ENCODE measurements at places on chromosomes 16 and 17.

- no peak for DNase-seq
These were observed 30.0 kb downstream of the APPBP2 start for GRCh38 chr17:60496041-60496440.

- no peak for DNase-seq
These were observed 66.4 kb downstream of the NXN start for GRCh38 chr17:913207-913606.

DNA sequence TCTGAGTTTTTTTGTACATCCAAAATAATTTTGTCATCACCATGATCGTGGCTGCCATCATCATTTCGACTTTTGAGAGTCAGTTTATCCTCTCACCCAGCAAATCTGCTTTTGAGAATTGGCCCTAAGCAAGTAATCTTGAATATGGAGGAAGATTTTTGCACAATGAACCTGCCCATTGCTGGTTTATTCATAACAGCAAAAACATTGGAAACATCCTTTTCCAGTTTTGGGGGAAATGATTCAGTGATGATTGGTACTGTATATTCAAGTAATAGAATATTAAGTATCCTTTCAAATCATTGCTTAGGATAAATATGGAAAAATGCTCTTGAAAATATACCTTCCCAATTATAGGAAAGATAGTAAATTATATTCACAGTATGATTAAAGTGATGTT, 53.1 kb downstream of the PRKCA start:
- no peak for DNase-seq

DNA sequence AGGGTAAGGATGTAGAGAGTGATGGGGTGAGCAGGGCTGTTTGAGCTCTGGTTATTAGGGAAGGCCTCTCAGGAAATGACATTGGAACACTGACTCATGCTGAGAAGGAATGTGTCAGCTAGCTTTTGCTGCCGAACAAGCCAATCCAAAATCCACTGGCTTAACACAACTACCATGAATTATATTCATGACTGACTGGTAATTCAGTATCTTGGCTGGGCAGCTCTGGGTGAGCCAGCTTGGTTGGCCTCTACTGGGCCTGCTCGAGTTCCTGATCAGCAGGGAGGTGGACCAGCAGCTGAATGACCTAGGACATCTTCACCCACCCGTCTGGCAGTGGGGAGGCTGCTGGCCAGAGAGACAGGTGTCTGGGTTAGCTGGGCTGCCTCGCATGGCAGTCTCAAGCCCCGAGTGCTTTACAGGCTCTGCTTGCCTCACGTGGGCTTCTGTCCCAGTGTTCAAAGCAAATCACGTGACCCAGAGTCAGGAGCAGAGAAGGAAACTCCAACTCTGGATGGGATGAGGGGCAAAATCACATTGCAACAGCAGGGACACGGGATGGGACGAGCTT, 209.4 kb downstream of the KATNIP start:
- DNase-seq = no peak

DNA sequence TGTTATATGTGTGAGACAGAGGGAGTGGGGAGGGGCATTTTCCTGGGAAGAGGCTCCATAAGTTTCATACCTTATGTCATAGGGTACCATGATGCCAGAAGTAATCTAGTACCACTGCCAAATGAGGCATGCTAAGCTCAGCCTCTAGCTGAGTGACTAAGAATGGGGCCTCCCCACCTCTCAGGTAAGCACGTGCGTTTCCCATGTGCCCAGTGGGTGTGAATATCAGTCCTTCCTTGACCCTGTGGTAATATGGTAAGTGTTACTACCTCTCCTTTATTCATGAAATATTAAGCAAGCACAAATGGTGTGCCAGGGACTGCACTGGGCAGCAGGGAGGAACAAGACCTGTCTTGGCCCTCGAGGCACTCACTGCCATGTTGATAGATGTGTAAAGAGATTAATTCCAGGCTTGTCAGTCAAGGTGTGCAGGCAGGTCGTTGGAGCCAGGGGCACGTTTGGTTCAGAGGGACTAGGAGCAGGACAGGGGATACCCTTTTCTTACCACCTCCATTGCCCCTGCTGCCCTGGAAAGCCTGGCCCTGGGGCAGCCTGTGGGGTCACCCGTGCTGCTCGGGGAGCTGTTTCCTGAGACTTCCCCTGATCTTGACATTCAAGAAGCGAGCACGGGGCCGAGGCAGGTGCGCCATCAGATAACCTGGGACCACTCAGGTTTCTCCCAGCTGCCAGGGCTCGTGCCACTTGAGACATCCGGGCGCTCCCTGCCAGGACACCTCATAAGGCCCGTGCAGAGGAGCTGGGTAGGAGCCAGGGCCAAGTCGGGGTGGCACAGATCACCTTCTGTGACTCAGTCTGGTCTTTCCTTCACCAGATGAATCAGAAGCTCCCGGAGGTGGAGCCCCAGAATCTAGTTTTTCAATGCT, 8.8 kb downstream of the RSAD1 start:
- no peak for DNase-seq

GRCh38 chr17:29116804-29117753, 63.1 kb downstream of the MYO18A start:
- peak; percentile 47 for DNase-seq

- no peak for DNase-seq
These were observed 807.0 kb upstream of the SOX9 start for GRCh38 chr17:71313866-71314265.

GRCh38 chr16:80346111-80346632, 194.6 kb upstream of the DYNLRB2 start:
- DNase-seq = no peak

- no peak for DNase-seq
These were observed 48.3 kb upstream of the AXIN2 start for GRCh38 chr17:65609749-65610148.

GRCh38 chr17:58360296-58361063, 8.5 kb upstream of the SUPT4H1 start:
- DNase-seq = no peak

DNA sequence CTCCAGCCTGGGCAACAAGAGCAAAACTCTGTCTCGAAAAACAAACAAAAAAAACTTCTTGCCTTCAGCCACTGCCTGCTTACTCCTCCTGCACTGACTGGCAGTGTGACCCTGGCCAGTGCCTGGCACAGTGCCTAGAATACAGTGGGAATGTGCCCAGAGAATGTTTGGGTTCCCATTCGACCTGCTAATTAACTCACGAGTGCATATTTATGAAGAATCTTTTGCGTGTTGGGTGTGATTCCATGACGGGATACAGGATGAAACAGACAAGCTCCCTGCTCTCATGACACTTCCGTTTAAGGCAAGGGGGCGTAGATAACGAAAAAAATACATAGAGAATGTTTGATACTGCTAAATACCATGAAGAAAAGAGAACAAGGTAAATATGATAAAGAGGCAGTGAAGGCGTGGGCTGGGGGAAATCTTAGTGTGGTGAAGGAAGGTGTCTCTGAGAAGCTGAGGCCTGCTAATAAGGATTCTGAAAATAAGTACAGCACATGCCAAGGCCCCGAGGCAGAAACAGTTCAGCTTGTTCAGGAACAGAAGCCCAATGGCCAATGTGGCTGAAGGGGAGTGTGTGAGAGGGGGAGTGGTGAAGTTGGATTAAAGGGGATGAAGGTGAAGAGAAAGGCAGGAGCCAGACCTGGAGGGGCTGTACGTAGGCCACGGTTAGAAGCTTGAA, 4.3 kb downstream of the ABI3 start:
- no peak for DNase-seq

GRCh38 chr17:73029021-73029420, 63.5 kb downstream of the SLC39A11 start:
- DNase-seq = no peak

GRCh38 chr17:8466873-8467272, 31.2 kb downstream of the NDEL1 start:
- no peak for DNase-seq

- DNase-seq = no peak
These were observed 51.5 kb downstream of the CBFA2T3 start for GRCh38 chr16:88925540-88925887.

GRCh38 chr17:54899721-54900456, 763 bp upstream of the TOM1L1 start:
- DNase-seq = no peak

GRCh38 chr17:37079735-37080134, 131.0 kb downstream of the AATF start:
- DNase-seq = no peak

- no peak for DNase-seq
These were observed 143.4 kb upstream of the CDC42EP4 start for GRCh38 chr17:73455050-73455687.

- DNase-seq = peak; percentile 11
These were observed 934 bp upstream of the AOC2 start for GRCh38 chr17:42843358-42843934.

- no peak for DNase-seq
These were observed 225.7 kb downstream of the UTP18 start for GRCh38 chr17:51486091-51486490.

DNA sequence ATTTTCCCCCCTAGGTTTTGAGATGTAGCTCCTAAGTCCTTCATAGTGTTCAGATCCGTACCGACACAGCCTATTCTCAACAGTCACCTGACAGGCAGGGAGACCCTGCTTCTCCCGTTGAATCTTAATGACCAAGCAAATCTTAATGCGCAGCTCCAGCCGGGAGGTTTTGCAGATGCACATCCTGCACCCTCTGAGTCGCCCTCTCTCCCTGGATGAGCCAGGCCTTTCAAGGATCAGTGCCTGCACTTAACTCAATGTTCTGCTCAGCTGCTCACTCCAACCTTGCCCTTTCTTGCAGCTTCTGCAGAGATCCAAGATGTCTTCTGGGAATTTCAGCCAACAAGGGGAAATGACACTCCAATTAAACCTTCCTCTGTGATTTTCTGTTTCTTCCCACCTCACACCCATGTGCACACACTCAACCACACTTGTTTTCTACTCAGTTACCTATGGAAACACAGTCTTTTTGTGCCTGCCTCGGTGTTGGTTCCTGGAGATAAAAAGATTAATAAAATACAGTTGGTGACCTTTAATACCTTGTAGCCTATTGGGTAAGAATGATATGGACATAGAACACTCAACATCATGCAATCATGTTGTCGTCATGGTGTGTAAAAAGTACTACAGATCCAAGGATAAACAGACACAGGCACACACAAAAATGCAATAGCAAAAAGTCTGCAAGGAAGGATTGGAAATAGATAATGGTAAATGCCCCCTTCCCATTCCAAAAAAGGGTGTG, 76.9 kb upstream of the DYNLRB2 start:
- DNase-seq = no peak

Measured in nucleus accumbens (tissue), 56 donors.